ENCODE measurements at places on chromosomes 2 and 18.

GRCh38 chr2:37454851-37455762 is 110.7 kb downstream of the QPCT start:
- DNase-seq, result no peak

GRCh38 chr2:38554973-38555595 is 47.6 kb downstream of the HNRNPLL start:
- no peak for DNase-seq

DNA sequence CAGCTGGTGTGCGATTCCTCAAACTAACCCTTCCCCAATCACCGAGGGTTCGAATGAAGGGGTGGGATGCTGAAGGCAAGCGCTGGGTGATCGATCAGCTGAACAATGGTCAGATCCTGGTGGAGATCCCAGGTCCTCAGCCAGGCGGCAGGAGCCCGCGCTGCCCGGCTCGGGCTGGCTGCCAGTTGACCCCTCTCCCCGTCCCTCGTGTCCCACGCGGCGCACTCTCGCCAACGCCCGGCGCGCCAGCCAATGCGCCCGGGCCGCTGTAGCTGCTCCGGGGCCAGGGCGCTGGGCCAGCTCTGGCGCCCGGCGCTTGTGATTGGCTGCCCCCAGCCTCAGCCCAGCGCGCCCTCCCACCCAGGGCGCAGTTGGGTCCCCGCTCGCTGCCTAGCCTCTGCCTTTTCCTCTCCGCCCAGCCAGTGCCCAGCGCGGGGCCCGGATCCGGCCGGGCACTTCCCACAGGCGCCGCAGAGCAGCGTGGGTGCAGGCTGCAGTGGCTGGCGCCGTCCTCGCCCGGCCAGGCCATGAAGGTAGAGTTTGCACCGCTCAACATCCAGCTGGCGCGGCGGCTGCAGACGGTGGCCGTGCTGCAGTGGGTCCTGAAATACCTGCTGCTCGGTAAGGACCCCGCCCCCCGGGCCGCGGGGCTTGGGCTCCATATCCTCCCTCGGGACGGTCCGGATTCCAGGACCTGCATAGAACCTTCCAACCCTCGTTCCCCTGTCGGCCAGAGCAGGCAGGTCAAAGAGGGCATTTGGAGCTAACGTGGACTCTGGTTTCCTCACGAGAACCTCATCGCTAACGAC is at the start of gene MOGAT1:
Gene MOGAT1 (plus strand): TSS at position 400 of the 809 bp plus-strand sequence. CDS start 128 bp downstream, at position 528.
- peak; percentile 48 for DNase-seq

- no peak for DNase-seq
These were observed 221.7 kb downstream of the SOX11 start for GRCh38 chr2:5913711-5914395.

- DNase-seq, result no peak
These were observed 166.1 kb downstream of the MTCL1 start for GRCh38 chr18:8871489-8871888.

GRCh38 chr2:151771599-151772358 is 37.5 kb upstream of the NEB start:
- DNase-seq, result peak; percentile 27

DNA sequence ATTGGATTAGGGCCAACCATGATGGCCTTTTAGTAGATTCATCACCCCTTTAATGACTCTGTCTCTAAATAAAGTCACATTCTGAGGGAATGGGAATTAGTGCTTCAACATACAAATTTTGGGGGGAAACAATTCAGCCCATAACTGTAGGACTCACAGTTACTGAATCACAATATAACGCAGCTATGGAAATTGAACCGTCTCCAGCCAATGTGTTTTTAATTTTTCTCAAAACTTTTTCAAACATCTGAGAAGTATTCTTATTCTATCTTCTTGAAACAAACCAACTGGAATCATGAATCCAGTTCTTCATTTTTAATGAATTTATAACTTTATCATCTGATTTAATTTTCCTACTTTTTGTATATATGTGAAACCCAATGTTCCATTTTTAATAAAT is 373.1 kb upstream of the SYT4 start:
- DNase-seq, result no peak

- no peak for DNase-seq
These were observed 178.8 kb upstream of the GLI2 start for GRCh38 chr2:120556911-120557310.

DNA sequence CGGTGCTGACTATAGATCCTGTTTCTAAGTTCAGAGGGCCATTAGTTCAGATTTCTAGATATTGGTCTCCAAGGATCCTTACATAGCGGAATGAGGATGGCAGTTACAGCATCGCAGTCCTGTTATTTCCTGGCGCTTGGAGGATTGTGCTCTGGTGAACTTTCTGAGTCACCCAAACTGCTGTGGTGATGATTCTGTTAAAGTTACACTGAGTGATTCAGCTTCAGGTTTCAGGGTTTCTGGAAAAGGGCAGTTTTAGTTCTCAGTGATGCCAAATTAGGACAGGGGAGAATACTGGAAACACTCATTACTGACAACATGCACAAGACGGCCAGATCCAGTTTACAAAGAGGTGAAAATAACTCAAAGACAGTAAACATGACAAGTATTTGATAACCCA is 52.1 kb upstream of the ANKRD62 start:
- no peak for DNase-seq

GRCh38 chr2:123648956-123649355 is 376.1 kb upstream of the CNTNAP5 start:
- DNase-seq, result no peak
